IPS DF 6.9 (cell line): ENCODE measurements at places on chromosomes 1 and 21.

DNA sequence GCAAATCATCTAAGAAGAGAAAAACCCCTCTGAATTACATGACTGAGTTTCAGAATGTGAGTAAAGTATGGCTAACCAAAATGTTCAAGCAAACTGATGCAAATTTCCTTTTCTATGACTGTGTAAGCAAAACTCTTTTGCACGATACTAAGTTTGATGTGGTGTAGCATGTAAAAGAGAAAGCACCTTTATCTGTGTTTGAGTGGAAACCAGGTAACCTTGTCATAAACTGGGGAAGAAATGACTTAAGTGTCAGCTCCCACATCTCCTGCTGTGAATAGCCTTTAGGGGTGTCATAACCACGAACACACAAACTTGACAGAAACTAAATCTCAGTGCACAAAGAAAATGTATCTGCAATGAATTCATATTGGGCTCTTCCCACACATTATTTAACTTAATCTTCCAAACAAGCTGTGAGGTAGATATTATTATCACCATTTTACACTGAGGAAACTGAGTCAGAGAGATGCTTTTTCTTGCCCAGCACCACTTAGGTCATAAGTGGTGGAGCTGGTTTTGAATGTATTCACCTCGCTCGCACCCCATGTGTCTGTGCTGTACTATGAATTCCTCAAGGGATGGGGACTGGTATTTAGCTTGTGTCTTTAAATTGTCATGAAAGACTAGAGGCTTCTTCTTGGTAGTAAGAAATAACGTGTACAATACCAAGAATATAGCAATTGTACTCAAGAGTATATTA lies 32.9 kb upstream of the IL12RB2 start:
- no peak for DNase-seq

- DNase-seq = no peak
Measured at GRCh38 chr1:219085988-219086387, 87.7 kb upstream of the LYPLAL1 start.

GRCh38 chr1:164515711-164516331 lies 43.2 kb upstream of the PBX1 start:
- no peak for DNase-seq

DNA sequence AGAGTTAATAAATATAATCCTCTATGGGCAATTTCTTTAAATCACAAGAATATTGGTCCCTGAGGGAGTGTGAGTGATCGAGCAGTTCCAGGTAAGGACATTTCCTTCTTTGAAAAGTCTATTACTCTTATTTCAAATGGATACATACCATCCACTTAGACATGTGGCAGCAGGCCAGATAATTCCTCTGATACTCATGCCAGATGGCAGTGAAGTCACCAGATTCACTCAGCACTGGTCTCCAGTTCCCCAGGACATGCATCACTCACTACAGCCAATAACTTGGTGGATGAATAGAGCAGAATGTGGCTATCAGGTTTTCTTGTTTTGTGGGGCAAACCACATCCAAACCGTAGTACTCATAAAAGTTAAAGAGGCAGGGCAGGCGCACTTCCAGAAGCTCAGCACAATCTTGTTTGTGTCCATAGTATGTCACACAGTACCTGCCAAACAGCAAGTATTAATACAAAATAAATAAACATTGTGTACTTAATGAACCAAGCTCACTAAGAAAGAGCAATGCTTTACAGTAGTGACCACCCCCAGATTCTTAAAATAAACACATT lies 74.2 kb upstream of the CD53 start:
- DNase-seq = no peak

DNA sequence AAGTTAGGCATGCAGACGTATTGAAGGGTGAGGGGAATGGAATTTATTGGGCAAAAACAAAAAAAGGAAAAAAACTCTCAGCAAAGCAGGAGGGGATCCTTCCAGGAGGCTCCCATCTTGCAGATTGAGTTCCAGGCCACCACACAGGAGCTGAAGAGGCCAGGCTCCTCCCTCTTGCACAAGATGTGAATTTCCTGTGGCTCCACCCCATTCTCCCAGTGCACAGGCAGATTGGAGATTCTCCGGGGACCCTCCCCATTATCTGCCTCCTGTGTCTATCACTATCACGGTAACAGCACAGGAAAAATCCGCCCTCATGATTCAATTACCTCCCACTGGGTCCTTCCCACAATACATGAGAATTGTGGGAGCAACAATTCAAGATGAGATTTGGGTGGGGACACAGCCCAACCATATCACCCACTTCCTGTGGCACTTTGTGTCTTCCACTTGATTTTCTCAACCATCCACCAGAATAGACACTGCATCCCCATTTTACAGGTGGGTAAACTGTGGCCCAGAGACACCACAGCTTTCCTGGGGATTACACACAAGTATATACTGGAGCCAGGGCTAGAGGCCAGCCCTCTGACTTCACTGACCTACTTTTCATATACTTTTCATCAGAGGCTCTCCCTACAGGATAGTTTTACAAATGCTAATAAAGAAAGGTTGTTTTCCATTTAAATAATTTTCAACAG lies 18.9 kb upstream of the COL6A1 start:
- DNase-seq = no peak

GRCh38 chr1:145985502-145986439 lies 10.6 kb downstream of the TXNIP start:
- DNase-seq = no peak

- no peak for DNase-seq
Measured at GRCh38 chr1:243254233-243254926, 701 bp downstream of the CEP170 start.

DNA sequence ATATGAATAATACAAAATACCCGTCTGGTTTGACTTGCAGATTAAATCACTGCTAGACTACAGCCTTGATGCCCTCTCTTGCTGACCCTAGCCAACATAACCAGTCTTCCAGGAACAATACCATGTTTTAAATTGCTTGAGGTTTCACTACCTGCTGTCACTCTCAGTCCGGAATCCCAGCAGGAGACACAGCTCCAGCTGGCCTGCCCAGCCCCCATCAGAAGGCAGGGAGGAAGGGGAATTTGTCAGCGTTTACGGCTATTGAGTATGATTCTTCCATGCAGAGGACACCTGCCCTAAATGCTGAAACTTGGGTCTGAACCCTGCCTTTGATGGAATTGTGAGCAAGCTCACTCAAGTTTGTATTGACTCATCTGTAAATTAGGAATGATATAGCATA lies 33.0 kb downstream of the ZNF496 start:
- DNase-seq = no peak

GRCh38 chr1:240008298-240008697 lies 83.4 kb upstream of the FMN2 start:
- DNase-seq = no peak

GRCh38 chr1:38284953-38285352 lies 238.4 kb upstream of the POU3F1 start:
- DNase-seq = no peak

DNA sequence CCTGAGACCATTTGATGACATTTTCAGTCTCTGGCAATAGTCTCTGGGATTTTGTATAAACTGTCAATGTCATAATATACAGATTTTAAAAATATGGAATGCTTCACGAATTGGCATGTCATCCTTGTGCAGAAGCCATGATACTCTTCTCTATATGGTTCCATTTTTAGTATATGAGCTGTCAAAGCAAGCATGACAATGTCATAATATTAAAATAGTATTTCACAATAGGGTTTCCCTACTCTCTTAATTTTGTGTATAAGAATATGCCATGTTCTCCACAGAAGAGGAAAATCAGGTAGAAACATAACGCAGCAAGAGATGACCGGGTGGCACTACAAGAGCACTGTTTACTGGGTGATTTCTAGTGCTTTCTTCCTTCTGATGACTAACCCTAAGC lies 8.3 kb upstream of the DIPK1A start:
- DNase-seq = no peak

DNA sequence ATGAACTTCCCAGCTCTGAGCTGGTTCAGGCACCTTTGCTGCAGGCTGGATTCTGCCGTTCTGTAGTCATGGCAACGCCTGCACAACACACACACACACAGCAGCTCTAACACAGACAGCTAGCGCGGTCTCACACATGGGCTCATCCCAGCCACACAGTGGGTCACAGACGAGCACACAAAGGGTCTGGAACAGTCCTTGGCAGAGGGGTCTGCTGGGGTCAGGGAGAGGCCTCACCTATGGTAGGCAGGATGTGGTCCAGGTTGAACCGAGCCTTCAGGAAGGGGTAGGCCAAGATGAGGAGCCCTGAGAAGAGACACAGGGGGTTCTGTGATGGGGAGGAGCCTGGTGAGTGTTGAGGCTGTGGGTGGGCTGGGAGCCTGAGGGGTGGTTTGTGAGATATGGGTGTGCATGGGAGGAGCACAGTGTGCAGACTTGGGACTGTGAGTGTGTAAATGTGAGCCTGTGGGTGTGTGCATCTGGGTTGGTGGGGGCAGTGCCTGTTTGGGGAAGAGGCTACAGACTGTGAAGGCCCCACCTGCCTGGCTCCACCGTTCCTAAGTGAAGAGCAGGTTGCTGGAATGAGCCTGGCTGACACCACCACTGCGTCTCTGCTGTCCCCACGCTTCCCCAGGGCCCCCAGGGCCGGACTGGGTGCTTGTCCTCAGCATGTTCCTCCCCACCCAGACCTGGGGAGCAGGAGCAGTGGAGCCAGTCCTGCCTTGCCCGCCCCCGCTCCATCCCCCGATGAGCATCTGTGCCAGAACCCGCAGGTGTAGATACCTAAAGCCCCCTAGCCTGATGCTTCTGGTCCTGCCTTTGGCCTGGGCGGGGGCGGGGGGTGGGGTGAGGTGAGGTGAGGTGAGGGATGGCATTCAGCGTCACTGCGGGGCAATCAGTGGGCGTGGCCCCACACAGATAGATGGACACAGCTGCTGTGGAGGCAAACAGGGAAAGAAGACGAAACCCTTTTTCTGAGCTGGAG lies 1.5 kb downstream of the KNCN start:
- no peak for DNase-seq

DNA sequence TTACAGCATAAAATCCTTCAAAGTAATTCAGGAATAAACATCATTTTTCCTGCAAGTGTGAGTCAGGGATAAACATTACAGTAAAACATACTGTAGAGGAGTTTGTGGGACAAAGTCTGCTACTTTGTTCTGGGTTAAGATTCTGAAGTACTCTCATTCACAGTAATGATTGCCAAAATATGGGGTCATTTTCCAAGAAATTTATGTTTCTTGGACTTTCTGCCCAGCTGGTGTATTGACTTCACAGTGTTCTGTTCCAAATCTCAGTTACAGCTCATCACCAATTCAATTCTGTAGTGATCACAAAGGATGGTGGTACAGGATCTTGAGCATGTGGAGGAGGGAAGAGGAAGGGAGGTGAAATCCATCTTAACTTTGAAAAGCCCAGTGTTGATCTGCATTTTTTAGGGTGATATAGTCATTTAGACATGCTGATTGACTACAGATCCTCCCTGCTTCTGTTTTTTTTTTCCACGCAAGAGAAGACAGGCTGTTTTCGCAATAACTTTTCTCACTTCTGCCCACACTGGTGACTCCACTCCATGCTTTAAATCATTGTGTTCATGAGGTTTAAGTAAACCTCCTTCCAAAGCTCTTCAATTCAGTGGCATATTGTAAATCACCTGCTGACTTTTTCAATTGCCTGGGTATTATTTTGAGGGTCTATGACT lies 60.4 kb upstream of the C1orf53 start:
- no peak for DNase-seq

DNA sequence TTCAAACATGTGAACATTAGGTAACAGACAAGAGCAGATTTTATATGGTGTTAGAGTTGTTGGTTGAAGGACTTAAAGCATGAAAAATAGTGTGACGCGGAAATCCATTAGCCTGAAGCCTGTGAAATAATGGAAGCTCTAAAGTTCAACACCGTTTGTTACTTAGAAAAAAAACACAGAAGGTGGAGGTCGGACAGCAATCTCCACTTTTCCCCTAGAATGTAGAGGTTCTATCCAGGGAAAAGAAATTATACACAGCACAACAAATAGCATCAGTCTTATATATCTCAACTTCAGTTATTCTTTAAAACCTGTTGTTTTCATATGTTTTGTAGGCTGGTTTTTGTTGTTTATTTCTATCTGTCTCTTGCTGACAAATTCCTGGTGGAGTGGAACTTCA lies 1.9 kb downstream of the RCAN3 start:
- DNase-seq = no peak

GRCh38 chr1:76744989-76745388 lies 122.3 kb upstream of the ST6GALNAC5 start:
- no peak for DNase-seq

DNA sequence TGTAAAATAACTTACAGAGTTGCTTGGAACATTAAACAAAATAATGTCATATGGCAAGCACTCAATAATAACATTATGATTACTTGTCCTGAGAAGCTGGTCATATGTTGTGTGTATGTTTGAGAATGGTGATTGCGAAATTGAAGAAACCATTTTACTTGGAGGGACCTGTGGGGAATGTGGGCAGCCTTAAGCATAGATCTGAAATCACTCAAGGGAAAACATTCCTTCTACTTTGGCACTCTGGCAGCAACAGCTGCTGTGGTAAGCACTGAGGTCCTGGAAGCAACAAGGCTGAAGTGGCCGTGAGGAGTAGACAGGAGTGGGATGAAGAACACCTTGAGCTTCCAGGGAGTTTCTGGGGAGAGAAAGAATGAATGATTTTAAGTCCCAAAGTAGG lies 165.4 kb upstream of the ADAMTS5 start:
- no peak for DNase-seq

- no peak for DNase-seq
Measured at GRCh38 chr1:10444795-10445397, 4.9 kb upstream of the CORT start.

DNA sequence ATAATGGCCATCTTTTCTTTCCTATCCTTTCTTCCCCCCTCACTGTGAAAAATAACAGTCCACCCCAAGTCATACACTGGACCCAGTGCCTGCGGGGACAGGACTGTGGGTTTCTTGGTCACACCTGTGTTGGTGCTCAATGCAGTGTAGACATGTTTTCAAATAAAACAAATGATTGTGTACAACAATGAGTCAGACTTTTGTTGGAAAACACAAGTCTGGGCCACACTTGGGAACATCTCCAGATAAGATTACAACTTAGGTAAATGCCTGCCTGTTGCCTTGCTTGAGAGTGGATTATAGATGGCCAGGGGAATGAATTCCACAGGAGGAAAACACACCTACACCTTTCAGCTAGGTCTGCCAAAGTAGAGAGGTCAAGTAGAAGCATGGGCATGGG lies 34.1 kb downstream of the PDPN start:
- DNase-seq = no peak

DNA sequence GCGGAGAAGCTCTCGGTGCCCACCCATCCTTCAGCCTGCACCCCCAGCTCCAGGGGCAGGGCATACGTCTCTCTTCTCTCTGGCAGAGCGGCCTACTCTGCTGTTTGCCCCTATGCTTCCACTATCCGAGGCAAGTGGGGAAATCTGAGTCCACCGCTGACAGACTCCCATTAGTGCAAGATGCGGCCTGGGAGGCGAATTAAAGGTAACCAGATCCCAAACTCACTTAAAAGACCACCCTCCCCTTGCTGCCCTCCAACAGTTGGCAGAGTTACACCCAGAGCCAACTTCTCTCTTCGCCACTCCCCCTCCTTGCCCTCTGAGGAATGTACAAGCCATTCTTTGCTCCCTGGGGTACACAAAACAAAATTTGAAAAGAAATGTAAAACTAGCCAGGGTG lies 6.4 kb downstream of the FOXD3 start:
- DNase-seq = no peak
